ENCODE measurements at places on chromosomes 6 and 20. TPM values are rescaled to one million over a fixed set of nuclear protein-coding genes. Genes with fewer than 3 reads are reported as not detected.

- no peak for DNase-seq
Measured at GRCh38 chr6:12371641-12372146, 81.5 kb downstream of the EDN1 start.

DNA sequence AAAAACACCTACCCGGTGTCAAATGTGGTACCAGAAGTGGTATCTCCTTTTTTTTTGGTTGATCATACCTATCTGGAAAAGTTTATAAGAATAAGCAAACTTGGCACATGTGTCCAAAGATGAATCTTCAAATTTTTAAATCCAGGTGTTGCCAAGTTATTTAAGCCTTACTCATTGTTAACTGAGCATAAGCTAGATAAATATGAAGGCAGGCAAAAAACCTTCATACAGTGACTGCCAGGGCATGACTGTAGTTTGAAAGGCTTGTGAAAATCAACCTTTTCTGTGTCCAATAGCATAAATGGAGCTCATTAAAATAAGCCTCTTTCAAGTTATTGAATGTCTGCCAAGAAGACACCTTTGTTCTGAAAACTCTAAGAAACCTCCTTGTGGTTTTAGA is 699.2 kb downstream of the DOK5 start:
- no peak for DNase-seq

DNA sequence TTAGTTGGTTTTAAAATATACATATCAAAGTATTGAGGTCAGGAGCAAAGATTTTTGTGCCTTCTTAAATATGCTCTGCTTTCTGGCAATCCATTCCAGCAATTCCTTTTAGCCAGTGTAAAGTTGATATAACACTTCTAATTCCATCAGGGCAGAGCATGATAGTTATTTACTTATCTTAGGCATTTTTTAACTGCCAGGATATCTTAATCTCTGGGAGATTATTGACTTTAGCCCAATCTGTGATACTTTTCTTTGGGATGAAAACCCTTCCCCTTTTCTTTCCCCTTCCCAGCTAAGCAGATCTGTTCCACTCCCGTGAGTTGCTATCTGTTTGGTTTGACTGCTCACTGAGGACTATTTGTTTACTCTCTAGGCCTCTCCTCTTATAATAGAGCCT is 168.7 kb upstream of the RSPO3 start:
- DNase-seq = no peak

- DNase-seq = no peak
Measured at GRCh38 chr6:27136077-27136644, 111.3 kb upstream of the PRSS16 start.

- DNase-seq = no peak
Measured at GRCh38 chr6:157150076-157150475, 173.2 kb downstream of the TMEM242 start.

- DNase-seq = peak; percentile 26
Measured at GRCh38 chr6:41451515-41452163, 94.5 kb upstream of the FOXP4 start.

GRCh38 chr6:16836144-16836981 is 75.1 kb upstream of the ATXN1 start:
- no peak for DNase-seq

- no peak for DNase-seq
Measured at GRCh38 chr6:156776470-156776839, 723 bp upstream of the ARID1B start.

GRCh38 chr20:62374331-62375152 is 7.4 kb upstream of the LAMA5 start:
- no peak for DNase-seq

GRCh38 chr20:9081423-9081966 is 12.6 kb downstream of the PLCB4 start:
- DNase-seq = no peak

DNA sequence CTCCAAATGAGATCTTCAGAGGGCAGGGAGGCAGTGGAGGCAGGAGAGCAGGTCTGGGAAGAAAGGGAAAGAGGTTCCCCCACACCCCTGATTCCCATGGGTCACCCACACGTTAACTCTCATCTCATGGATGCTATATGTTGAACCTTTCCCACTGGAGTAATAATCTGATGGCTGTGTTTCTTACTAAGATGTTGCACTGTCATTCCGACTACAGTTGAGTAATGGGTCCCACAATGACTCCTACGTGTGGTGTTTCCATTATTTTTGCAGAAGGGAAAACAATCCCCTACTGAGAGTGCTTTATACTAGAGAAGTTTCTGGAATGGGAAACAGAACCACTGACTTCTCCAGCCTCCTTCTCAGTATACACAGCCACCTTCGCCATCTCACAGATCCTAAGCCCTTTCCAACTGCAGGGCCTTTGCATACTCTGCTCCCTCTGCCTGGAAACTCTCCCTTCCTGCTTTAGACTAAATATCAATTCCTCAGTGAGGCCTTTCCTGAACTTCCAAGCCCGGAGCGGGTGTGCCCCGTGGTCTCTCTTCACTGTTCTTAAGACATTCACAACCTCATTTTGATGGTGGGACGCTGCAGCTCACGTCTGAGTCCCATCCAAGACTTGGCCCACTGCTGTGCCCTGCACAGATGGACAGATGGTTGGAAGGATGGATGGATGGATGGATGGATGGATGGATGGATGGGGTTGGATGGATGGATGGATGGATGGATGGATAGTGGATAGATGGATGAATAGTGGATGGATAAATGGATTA is 238.6 kb upstream of the PMEPA1 start:
- no peak for DNase-seq

- DNase-seq = no peak
Measured at GRCh38 chr20:34663213-34663943, 13.5 kb downstream of the PIGU start.

DNA sequence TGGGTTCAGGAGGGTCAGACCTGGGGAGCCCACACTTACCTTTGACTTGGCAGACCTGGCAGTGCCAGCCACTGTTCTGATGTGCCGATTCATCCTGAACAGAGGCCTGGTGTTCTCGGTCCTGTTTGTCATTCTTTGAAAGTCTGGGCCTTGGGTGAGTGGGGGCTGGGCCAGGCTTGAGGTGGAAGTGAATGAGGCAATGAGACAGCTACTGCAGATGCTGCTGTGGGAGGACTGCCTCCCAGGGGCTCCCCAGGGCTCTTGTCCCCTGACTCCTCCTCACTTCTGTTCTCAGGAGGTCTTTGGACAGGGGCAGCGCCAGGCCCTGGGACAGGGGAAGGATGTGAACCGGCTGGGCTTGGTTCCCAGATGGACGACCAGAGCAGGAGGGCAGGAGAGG is 5.6 kb upstream of the TREML4 start:
- DNase-seq = no peak

DNA sequence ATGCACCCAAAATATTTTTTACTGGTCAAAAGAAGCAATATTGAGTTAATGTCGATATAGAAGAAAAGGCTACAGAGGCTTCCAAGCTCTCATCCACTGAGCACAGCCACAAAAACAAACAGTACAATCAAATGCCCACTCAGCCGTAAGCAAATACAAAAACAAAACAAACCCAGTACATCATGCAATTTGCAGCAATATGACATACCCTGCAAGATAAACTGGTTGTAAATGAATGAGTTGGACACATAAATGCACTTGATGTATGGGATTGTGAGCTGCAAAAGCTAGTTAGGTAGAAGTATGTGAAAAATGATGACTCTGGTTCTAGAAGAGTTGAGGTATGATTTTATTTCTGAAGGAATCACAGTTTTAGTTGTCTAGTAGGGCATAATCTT is 83.9 kb downstream of the SESN1 start:
- DNase-seq = no peak

GRCh38 chr20:44621939-44622338 is 29.6 kb downstream of the ADA start:
- DNase-seq = no peak

DNA sequence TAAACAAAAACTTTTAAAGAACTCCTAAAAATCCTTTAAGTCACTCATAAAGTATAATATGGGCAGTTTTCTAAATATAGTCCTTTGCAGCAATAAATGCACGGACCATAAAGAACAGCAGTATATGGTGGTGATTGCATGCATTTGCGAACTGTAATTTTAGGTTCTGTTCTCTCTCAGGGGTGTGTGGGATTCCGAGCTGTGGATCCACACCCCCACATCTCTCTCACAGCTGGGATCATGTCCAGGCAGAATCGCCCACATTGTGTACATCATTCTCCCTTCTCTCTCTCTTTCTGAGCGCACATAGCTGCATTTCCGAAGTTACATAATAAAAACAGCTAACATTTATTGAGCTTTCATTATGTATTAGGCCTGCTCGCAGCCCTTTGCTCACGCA is 28.6 kb downstream of the SLC52A3 start:
- DNase-seq = no peak

GRCh38 chr6:111484633-111484930 is 1.6 kb upstream of the REV3L start:
- DNase-seq = no peak

GRCh38 chr6:49257549-49257948 is 205.5 kb downstream of the MMUT start:
- no peak for DNase-seq

Gene MICB
- 41.5 TPM for total RNA-seq

Gene BEND6
- total RNA-seq = not detected

Gene BPIFB2
- not detected for total RNA-seq

Gene FOXC1
- total RNA-seq = not detected

Gene ZNF334
- 1.9 TPM for total RNA-seq

Gene FAM217A
- total RNA-seq = not detected

Gene HS3ST5
- total RNA-seq = not detected

Gene GPR63
- total RNA-seq = 1.1 TPM

Gene RAB44
- total RNA-seq = not detected
